ENCODE measurements at places on chromosomes 13 and 19. TPM values are rescaled to one million over a fixed set of nuclear protein-coding genes. Genes with fewer than 3 reads are reported as not detected.

The LGALS14 gene
- total RNA-seq: not detected

- no peak for DNase-seq
These were observed 6.8 kb downstream of the LSM14A start for GRCh38 chr19:34179066-34179465.

The TMEM255B gene
- 0.48 TPM for total RNA-seq

- no peak for DNase-seq
These were observed 269.4 kb upstream of the NBEA start for GRCh38 chr13:34672631-34673030.

- no peak for DNase-seq
These were observed 16.8 kb upstream of the IGSF23 start for GRCh38 chr19:44596428-44597130.

The MARK4 gene
- 7.7 TPM for total RNA-seq

The ADGRE3 gene
- not detected for total RNA-seq

DNA sequence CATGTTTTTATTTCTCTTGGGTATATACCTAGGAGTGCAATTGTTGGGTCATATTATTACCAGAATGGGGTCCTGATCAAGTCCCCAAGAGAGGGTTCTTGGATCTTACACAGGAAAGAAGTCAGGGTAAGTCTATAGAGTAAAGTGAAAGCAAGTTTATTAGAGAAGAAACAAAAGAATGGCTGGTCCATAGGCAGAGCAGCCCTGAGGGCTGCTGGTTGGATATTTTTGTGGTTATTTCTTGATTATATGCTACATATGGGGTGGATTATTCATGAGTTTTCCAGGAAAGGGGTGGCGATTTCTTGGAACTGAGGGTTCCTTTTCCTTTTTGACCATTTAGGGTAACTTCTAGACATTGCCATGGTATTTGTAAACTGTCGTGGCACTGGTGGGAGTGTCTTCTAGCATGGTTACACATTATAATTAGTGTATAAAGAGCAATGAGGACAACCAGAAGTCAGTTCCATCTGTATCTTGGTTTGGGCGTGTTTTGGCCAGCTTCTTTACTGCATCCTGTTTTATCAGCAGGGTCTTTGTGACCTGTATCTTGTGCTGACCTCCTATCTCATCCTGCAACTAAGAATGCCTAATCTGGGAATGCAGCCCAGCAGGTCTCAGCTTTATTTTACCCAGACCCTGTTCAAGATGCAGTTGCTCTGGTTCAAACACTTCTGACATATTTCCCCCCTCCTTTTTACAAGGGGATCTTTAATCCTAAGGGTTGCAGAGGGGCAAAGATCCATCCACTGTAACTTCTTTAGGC is 41.1 kb downstream of the CEACAM1 start:
- DNase-seq: no peak

DNA sequence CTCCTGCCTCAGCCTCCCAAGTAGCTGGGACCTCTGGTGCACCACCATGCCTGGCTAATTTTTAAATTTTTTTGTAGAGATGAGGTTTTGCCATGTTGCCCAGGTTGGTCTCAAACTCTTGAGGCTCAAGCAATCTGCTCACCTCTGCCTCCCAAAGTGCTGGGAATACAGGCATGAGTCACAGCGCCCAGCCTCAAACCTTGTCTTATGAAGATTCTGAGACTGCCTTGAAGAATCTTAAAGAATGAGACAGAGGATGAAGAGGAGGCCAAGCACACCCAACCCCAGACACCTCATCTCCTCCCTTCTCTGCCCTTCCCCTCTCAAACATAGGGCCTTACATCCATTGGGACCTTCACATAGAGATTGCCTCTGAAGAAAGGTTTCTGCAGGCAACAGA is 179.7 kb downstream of the ABCC4 start:
- no peak for DNase-seq

GRCh38 chr13:78607409-78608251 is 4.3 kb upstream of the POU4F1 start:
- DNase-seq: no peak

GRCh38 chr19:2036424-2036823 is 14.6 kb downstream of the MKNK2 start:
- DNase-seq: no peak

GRCh38 chr19:11159598-11160439 is 4.2 kb upstream of the SPC24 start:
- peak; percentile 13 for DNase-seq

DNA sequence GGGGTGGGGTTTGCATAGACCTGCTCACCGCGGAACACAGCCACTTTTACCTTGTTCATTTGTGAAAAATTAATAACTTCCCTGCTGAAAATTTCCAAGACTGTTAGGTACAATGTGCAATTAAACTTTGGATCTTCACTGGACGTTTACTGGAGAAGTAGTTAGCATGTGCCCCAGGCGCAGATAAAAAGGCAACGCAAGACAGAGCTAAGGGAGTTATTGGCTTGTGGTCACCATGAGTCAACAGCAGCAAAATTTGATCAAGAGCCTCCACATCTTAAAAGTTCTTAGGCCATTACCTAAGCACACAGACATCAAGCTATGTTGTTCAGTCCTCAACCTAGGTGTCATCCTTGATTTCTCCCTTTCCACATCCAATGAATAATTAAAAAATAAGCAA is 257.0 kb downstream of the LHFPL6 start:
- DNase-seq: no peak

All from SK-MEL-5 (cell line).